Activated T-helper 1 cell treated with Interleukin-2 at 50 U/mL for 16 hours (primary cell): ENCODE measurements at places on chromosomes 3 and 15.

GRCh38 chr3:3587647-3587972 is 211.6 kb upstream of the LRRN1 start:
- DNase-seq: no peak

DNA sequence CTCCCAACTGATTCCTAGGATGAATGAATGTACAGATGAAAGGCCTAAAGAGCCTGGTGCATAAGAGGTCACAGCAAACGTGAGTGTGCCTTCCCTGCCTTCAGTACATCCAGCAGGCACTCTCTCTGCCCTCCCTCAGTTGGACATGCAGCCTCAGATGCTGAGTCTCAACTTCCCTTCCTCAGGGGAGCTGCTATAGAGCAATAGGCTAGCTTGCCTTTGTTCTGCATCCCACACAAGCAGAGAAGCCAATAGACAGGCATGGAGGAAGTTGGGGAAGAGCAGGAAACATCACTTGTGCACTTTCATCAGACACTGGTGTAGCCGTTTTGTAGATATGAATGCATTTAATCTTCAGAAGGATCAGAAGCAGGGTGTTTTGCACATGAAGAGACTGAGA is 147.5 kb upstream of the THBS1 start:
- DNase-seq: no peak

- no peak for DNase-seq
These were observed 504 bp downstream of the ABHD2 start for GRCh38 chr15:89088605-89089315.

DNA sequence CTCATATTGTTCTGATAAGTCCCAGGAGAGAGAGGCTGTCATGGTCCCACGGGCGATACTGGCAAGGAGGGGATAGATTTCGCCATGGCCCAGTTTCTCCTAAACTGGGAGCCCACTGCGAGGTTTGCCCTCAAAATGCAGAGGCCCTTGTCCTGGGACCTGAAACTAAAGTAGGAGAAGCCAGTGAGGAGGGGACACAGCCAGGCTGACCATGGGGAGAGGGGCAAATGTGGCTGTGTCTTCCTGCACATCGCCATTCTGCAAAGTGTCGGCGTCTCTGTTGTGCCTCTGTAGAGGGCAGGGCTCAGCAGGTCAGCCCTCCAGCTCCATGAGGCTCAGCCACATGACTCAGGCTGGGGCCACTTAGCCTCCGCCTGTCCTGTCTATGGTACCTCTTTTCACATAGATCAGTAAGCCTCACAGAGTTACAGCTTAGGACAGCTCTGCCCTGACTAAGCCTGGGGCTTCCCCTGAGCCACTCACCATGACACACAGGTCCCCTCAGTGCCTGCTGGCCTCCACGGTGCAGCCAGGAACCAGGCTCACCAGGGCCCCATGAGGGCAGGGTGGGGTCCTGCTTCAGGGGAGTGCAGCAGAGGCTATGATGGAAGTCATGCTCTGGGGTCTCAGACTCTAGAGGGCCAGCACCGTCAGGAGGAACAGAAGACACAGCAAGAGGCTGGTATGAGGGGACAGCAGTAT is 28.6 kb upstream of the PLXNA1 start:
- no peak for DNase-seq

GRCh38 chr3:58049143-58049785 is 41.0 kb downstream of the FLNB start:
- DNase-seq: no peak

DNA sequence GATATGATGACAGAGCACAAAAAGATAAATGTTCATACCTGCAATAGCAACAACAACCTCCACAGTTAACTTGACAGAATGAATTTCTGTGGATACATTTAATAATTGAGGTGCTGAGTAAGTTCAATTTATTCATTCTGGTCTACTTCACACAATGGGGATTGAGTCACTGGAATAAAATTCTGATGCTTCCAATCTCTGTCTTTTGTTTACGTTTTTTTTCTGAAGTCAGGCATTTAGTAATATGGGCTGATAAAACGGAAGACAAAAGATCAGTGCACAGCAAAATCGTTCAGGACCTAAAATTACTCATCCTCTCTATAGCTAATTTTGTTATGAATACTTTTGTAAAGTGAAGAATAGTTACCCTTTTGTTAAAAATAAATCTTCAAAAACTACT is 565.9 kb upstream of the CCDC54 start:
- DNase-seq: no peak

GRCh38 chr3:148631124-148631903 is 66.4 kb upstream of the AGTR1 start:
- no peak for DNase-seq

- no peak for DNase-seq
These were observed 392.2 kb downstream of the LRTM1 start for GRCh38 chr3:54535619-54536018.

DNA sequence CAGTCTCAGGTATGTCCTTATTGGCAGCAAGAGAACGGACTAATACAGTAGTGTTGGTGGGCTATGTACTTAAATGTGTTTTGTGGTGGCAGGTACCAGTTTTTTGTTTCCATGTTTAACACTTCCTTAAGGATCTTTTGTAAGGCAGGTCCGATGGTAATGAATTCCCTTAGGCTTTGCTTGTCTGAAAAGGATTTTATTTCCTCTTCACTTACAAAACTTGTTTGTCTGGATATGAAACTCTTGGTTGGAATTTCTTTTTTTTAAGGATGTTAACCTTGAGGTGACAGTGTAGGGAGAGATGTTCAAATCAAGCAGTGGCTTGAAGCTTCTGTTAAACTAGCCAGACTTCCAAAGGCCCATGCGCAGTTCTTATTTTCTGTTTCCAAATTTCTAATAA is 122.2 kb upstream of the FGF7 start:
- DNase-seq: no peak

DNA sequence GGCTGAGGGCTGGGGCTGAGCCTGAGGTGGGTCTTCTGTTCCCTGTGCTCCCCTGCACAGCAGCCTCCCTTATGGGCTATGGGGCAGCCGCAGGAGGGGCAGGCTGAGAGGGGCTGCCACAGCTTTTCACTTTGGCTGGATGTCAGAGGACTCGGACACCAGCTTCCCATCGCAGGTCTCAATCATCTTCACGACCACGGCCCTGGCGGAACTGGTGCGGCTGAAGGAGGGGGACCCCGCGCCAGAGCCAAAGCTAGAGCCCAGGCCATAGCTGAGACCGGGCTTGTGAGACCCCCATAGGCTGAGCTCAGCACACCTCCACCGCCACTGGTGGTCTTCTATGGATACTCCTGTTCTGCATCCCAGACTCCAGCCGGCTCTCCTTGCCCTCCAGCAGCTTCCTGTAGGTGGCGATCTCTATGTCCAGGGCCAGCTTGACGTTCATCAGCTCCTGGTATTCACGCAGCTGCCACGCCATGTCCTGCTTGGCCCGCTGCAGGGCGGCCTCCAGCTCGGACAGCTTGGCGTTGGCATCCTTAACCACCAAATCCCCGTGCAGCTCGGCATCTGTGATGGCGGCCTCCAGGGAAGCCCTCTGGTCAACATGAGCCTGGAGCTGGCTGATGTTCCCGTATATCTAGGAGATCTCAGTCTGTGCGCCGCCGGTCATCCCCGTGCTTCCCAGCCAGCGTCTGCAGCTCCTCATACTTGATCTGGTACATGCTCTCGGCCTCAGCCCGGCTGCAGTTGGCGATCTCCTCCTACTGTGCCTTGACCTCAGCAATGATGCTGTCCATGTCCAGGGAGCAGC is 181.7 kb upstream of the SYNPR start:
- DNase-seq: no peak

DNA sequence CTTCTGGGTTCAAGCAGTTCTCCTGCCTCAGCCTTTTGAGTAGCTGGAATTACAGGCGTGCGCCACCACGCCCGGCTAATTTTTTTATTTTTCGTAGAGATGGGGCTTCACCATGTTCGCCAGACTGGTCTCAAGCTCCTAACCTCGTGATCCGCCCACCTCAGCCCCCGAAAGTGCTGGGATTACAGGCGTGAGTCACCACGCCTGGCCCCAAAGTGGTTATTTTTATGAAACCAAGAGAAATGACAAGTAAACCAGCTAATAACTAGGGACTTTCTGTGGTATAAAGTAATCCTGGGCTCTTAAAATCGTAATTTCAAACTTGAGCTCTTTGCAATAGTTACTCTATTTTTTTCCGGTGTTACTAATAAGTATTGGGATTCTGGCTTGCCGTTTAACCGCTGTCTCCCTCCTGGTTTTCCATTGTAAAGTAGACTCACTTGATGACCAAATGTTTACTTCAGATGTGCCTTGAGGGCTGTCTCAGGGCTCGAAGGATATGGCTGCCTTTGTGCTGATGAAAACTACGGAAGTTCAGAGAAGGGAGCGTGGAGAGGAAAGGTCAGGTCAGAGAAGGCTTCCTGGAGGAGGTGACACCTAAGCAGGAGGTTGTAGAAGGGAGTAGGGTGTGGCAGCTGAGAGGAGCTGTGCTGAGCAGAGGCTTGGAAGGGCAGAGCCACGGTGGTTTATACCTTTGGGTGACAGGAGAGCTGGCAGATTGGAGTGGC is 4.2 kb downstream of the ZSCAN2 start:
- DNase-seq: no peak

DNA sequence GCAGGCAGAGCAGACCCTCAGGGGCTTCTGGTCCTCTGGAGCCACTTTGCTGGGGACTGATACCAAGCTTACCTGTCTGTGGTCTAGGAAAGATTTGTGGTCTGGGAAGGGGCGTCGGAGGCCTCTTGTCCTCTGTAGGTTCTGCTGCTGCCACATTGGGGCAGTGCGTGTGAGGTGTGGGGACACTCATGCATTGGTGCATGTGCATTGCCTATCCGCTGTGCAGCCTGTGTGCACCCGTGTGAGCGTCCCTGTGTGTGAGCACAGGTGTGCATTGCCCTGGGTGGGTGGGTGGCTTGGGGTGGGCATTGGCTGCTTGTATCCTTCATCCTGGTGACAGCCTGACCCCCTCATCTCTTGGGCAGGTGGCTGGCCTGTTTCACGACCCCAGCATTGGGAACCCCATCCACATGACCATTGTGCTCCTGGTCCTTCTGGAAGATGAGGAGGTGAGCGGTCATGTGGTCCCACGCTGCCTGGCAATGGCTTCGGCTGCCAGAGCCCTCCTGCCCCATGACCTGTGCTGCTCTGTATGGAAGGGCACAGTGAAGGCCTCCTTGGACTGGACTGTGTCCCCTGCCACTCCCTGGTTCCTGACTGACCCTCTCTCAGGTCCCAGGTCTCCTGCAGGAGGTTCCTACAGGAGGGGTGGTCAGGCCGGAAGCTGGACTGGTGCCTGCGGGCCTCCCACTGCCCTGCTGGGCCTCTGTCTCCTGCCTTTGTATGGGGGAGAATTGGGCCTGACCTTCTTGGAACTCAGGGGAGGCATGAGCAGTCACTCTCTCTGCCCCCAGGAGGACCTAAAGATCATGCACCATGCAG is 41.5 kb downstream of the SAXO2 start:
- DNase-seq: no peak

DNA sequence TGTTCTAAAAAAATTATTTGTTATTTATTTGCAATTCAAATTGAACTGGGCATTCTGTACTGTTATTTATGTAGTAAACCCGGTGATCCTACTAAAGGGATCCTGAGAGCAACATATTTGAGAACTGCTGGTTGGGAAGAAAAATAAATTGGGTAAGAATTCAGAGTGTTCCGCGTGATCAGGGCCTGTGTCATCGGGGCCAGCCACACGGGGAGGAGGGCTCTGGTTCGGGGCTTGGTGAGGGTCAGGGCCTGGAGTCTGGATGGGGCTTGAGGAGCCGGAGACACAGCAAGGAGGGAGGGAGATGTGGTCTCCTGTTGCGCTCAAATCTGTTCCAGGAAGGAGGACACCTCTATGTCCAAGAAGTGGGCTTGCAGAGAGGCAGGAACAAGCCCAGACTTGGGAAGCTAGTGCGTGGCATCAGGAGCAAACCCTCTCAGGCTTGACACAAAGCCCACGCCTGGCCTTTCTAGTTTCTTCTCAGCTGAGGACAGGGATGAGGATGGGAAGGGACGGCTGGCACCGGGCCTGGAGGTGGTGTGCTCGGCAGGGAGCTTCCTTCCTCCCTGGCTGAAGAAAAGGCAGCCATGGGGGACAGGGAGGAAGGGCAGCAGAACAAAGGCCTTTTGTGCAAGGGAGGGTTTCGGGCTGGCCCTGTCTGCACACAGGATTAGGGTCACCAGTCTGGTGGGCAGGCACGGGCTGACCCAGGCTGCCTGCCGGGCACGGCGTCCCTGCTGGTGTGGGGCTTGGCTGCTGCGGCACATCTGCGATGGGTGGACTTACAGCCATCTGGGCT is 22.9 kb upstream of the FBLN2 start:
- no peak for DNase-seq

- no peak for DNase-seq
These were observed 1.6 kb downstream of the CYP11A1 start for GRCh38 chr15:74365598-74366445.

- no peak for DNase-seq
These were observed 70.7 kb upstream of the DCBLD2 start for GRCh38 chr3:98972155-98972554.

DNA sequence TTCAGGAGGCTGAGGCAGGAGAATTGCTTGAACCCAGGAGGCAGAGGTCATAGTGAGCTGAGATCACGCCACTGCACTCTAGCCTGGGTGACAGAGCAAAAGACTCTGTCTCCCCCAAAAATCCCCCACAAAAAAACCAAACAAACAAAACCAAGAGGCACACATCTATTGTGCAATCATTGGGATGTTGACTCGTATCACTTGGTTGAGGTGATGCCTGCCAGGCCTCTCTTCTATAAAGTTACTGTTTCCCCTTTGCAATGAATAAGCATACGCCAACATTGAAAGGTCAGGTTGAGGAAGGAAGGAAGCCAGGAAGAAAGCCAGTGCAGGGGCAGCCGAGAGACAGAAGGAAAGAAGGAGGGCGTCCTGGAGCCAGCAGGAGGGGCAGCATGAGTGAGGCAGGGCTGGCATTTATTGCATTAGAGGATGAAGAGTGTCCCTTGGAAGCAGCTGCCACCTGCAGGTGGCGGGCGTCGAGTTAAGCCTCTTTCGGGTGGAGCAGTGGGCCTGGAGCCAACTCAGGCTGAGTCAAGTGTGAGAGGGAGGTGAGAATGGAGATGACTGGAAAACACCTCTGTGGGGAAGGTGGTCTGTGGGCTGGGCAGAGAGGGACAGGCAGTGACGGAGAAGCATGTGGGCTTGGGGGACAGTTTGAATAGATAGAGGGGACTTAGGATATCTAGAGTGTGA is 8.3 kb upstream of the CSPG4 start:
- no peak for DNase-seq

DNA sequence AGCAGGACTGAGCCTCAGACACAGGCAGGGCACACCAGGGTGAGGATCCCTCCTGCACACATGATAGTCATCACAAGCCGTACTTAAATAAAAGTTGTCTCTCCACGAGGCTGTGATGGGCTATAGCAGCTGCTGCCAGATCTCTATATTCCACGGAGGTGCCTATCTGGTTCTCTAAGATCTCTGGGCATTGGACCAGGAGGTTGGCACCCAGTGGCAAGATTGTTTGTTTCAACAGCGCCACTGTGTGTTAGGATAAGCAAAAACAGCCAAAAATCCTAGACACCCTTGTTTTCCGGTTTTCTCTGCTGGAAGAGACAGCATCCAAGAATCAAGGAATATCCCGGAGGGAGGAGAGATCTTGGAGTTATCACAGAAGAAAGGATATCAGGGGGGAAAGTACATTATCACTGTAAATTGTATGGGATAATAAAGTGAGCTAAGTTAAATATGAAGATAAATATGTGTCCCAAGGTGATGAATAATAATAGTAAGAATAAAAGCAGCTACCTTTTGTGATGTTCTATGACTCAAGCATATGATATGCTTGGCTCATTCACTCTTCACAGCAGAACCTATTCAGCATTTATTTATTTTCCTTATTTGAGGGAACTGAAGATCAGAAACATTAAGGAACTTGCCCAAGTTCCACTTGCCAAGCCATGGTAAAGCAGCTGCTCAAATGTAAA is 90.6 kb upstream of the AKAP13 start:
- no peak for DNase-seq

- no peak for DNase-seq
These were observed 6.0 kb downstream of the FOXB1 start for GRCh38 chr15:60009980-60010732.
